ENCODE measurements at places on chromosomes 7 and 10.

GRCh38 chr10:19250546-19250945, 201.9 kb downstream of the MALRD1 start:
- no peak for DNase-seq

- DNase-seq = no peak
These were observed 169.3 kb downstream of the USP6NL start for GRCh38 chr10:11442001-11442773.

DNA sequence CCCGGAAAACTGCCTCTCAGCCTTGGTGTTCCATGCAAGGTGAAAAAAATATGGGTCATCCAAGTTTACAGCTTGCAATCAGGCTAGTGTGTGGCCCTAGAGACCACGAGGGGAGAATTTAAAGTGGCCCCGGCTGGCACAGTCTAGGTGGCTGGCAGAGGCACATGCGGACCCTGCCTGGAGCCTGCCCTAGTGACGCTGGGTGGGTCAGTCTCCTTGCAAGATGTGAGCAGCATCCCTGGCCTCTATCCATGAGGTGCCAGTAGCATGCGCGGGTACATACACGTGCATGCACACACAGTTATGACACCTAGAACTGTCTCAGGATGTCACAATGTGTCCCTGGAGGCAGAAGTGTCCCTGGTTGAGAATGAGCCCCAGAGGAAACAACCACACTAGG, 22.4 kb upstream of the ZNF716 start:
- DNase-seq = no peak

DNA sequence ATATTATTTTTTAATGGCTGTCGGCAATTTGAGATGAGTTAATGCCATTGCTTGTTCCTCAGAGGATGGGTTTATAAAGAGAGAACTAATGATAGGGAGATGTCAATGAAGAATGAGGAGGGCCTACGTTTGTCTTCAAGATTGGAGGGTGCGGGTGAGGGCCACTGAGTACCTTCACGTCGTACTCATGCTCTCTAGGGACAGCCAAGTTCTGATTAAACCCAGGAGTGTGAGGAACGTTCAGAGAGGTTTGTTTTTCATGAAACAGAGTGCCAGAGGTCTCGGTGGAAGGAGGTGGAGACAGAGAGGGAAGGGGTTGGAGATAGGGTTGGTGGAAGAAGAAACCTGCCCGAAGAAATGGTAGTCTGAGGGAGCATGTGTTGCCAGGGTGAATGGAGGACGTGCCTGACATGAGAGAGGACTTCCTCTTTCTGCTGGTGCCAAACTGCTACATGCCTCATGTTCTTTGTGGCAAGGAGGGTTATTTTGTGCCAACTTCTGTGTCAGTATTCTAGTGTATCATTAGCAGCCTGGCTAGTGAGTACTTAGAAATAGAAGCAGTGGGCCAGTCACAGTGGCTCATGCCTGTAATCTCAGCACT, 8.9 kb downstream of the DHTKD1 start:
- DNase-seq = no peak

DNA sequence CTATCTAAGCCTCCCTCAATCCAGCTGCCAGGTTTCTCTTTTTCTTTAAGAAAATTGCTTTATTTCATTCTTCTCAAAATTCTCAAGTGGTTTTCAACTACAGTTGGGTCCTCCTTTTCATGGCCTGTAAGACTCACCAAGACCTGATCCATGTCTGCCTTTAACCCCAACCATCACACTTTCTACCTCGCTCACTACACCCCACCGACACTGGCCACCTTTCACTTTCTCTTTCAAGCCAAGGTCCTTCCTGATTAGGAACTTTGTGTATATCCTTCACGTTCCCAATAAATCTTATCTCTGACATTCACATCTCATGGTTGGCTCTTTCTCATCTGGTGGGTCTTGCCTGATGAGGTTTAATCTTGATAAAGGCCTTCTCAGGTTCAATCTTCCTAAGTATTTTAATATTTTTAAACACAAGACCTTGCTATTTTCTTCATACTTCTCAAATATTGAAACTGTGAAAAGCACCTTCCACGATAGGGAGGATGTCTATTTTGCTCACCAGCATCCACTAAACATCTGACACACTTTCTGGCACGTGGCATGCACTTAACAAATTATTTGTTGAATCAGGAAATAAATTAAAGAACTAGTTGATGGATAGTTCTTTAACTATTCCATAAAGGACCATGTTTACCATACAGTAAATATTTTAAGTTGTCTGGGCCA, 624.8 kb downstream of the GRID1 start:
- DNase-seq = no peak

DNA sequence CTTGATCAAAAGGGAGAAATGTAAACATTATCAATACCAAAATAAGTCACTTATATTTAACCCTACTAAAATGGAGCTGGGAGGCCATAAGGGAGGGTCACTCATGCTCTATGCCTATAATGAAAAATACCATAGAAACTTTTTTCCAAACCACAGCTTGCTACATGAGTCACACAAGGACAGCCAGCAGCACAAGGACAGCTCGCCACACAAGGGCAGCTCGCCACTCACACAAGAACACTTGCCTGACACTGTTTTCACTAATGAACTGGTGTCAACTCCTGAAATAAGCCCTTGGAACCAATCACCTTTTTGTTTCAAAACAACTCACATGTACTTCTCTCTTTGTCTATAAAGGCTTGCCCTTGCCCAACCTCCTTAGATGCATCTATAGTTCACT, 43.3 kb downstream of the FRMPD2 start:
- no peak for DNase-seq

DNA sequence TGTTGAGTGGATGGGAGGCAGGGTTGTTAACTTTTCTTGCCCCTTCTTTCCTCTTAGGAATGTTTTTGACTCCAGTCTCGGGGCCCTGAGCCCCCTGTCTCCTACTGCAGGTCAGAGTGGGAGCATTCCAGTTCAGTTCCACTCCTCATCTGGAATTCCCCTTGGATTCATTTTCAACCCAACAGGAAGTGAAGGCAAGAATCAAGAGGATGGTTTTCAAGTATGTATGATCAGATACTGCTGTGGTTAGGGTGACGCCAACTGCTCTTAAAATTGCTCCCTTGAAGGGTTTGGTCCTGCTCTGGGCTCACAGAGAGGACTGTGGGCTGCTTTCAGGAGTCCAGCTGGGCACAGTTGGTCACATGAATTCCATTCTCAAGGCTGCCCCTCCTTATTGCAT, 22.0 kb downstream of the VWA2 start:
- no peak for DNase-seq

DNA sequence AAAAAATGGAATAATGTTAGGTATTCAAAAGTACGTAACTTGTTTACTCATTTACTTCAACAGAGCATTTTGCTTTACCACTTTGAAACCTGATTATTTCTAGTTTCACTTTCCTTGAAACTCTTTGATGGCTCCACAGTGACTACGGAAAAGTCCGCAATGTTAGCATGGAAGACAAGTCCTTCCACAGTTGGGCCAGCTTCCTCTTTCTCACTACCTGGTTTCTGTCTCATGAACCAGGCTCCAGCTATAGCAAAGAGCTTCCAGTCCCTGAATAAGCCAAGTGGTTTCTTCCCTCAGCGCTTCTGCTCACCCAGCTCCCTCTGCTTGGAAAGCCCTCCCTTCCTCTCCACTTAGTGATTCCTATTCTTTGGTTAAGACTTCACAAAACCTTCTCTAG, 44.8 kb upstream of the SLC16A12 start:
- no peak for DNase-seq

- no peak for DNase-seq
These were observed 65.8 kb upstream of the CFAP46 start for GRCh38 chr10:133008196-133008595.

GRCh38 chr10:109412353-109412752, 511.0 kb downstream of the XPNPEP1 start:
- no peak for DNase-seq

DNA sequence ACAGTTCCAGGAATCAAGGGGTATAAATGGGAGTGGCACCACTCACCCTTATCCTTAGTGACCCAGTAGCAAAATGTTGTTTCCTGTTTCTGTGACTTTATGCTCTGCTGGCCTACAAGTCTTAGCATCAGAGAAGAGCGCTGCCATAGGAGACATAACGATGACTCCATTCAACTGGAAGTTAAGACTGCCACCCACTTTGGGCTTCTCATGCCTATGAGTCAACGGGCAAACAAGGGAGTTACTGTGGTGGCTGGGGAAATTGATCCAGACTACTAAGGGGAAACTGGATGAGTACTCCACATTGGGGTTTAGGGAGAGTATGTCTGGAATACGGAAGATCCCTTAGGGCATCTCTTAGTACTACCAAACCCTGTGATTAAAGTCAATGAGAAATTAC, 40.6 kb upstream of the PIK3CG start:
- no peak for DNase-seq

DNA sequence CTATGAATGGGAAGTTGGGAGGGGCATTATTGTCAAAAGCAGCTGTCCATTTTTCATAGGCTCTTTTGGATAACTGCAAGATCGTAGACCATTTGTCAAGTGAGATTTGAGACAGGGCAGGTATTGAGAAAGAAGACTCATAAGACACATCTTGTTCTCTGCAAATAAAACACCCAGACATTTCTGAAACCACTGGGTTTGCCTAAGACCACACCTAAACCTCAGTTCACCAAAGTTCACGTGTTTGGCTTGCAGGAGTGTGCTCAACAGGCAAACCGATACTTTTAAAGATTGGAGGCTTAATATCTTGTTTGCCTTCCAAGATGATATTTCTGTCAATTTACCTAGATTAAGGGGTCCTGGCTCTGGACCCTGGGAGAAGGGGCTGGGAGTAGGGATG, 628.4 kb downstream of the CALN1 start:
- DNase-seq = no peak

DNA sequence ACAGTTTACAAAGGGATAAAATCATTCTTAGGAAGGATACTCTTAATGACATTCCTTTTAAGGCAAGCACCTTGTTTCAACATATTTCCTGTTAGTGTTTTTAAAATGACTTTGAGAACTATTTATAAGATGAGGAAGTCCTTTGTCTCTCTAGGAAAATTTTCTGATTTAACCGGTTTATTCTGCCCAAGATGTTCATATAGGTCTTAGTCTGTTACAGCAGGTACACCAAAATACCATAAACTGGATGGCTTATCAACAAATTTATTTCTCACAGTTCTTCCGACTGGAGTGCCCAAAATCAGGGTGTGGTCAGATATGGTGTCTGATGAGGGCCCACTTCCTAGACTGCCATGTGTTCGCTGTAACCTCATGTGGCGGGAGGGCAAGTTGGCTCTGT, 77.9 kb downstream of the GSAP start:
- DNase-seq = no peak

DNA sequence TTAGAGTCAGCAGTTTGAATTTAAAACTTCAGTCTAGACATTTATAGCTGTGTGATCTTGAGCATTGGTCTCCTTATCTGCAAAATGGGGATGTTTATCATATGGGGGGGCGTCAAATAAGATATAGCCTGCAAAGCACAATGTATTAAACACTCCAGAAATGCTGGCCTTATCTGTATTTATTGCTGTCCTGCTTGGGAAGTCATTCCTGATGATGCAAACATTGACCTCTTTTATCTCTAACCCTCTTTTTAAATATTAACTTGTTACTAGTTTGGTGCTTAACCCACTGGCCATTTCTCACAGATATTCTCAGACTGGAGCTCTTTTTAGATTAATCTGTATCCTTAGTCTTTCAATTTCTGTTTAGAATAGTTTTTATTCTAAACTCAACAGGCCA, 13.2 kb downstream of the MRPS33 start:
- no peak for DNase-seq

DNA sequence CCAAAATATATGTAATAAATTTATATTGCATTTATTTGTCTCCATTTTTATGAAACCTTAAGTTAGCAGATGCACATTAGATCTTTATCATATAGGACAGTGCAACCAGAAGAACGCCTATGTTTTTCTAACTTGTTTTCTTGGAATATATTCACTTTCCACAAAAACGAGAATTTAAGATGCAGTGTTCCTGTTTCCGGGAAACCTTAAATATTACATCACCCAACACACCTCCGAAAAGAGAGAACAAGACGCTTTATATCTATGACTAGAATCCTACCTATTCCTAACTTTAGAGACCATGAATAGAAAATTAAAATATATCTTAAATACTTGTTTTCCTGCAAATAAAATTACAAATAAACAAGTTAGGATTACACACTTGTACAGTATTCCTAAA, 1.9 kb downstream of the EZH2 start:
- DNase-seq = no peak

- no peak for DNase-seq
These were observed 366.4 kb upstream of the PLXDC2 start for GRCh38 chr10:19449860-19450259.

- DNase-seq = no peak
These were observed 456.2 kb downstream of the REEP3 start for GRCh38 chr10:63977329-63977923.

- DNase-seq = no peak
These were observed 19.1 kb downstream of the DNAJB12 start for GRCh38 chr10:72335394-72336258.

- peak; percentile 70 for DNase-seq
These were observed 56.0 kb upstream of the BTRC start for GRCh38 chr10:101297901-101298486.

GRCh38 chr10:111037858-111038257, 39.0 kb upstream of the ADRA2A start:
- no peak for DNase-seq

GRCh38 chr10:24432478-24433416, 223.8 kb downstream of the KIAA1217 start:
- no peak for DNase-seq

- no peak for DNase-seq
These were observed 127.1 kb downstream of the KMT2E start for GRCh38 chr7:105141068-105141467.

- DNase-seq = no peak
These were observed 67.7 kb downstream of the CASD1 start for GRCh38 chr7:94577357-94577756.

GRCh38 chr7:27245798-27246691, 3.4 kb downstream of the EVX1 start:
- no peak for DNase-seq

GRCh38 chr10:102120991-102121738, 997 bp upstream of the LDB1 start:
- DNase-seq = no peak

GRCh38 chr7:23383225-23383624, 84.1 kb downstream of the MALSU1 start:
- DNase-seq = no peak

GRCh38 chr10:62924344-62924748, 108.2 kb upstream of the EGR2 start:
- no peak for DNase-seq

DNA sequence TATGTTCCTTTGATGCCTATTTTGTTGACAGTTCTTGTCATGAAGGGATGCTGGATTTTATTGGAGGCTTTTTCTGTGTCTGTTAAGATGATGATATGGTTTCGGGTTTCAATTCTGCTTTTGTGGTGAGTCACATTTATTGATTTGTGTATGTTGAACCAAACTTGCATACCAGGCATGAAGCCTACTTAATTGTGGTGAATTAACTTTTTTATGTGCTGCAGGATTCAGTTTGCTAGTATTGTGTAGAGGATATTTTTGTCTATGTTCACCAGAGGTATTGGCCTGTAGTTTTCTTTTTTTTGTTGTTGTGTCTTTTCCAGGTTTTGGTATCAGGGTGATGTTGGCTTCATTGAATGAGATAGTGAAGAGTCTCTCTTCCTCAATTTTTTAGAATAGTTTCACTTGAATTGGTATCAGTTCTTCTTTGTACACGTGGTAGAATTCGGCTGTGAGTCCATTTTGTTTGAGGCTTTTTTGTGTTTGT, 345.9 kb downstream of the KIF20B start:
- no peak for DNase-seq
